ENCODE measurements at places on chromosomes 7 and 10. TPM values are rescaled to one million over a fixed set of nuclear protein-coding genes. Genes with fewer than 3 reads are reported as not detected.

The CRTAC1 gene
- total RNA-seq: 3.1 TPM

The PRSS37 gene
- not detected for total RNA-seq

The KIN gene
- 7.4 TPM for total RNA-seq

The SH2D4B gene
- total RNA-seq: 0.18 TPM

The CAPZA2 gene
- 117 TPM for total RNA-seq

The TMEM229A gene
- total RNA-seq: 0.18 TPM

The HMX2 gene
- total RNA-seq: not detected

The MAD1L1 gene
- total RNA-seq: 56.2 TPM

GRCh38 chr7:29629507-29629906, 65.9 kb downstream of the PRR15 start:
- H3K36me3 ChIP-seq: no peaks in the 10 kb centered on the region
- no peak overlapping the region for H3K27ac ChIP-seq
- H3K27me3 ChIP-seq: no peaks in the 10 kb centered on the region
- no peaks in the 10 kb centered on the region for H3K4me1 ChIP-seq
- no peak for DNase-seq

DNA sequence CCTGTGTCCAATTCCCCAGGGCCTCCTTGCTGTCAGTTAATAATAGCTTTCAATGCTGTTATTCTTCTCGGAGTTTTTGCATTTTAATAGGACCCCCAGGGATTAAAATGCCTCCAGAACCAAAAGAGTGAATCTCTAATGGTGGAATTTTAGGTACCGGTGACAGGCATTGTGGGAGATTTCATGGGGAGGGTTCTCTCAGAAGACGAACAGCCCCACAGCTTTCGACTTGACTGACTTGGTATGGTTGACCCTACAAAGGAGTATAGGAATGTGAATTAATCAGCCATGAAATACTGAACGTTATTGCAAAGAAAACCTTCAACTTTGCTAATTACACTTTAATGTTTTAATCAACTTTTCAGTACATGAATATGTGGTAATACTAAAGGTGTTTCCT, 206.3 kb upstream of the FZD8 start:
- H3K4me1 ChIP-seq: peaks cover 34% of the 10 kb centered on the region
- no peaks in the 10 kb centered on the region for H3K27me3 ChIP-seq
- DNase-seq: no peak
- H3K27ac ChIP-seq: peak overlapping the region; percentile 38
- H3K4me3 ChIP-seq: no peak overlapping the region
- no peaks in the 10 kb centered on the region for H3K36me3 ChIP-seq

GRCh38 chr7:73708961-73709549, 10.4 kb downstream of the STX1A start:
- DNase-seq: no peak
- H3K4me1 ChIP-seq: no peaks in the 10 kb centered on the region
- no peak overlapping the region for H3K4me3 ChIP-seq
- H3K36me3 ChIP-seq: no peaks in the 10 kb centered on the region
- no peaks in the 10 kb centered on the region for H3K27me3 ChIP-seq
- no peak overlapping the region for H3K27ac ChIP-seq

DNA sequence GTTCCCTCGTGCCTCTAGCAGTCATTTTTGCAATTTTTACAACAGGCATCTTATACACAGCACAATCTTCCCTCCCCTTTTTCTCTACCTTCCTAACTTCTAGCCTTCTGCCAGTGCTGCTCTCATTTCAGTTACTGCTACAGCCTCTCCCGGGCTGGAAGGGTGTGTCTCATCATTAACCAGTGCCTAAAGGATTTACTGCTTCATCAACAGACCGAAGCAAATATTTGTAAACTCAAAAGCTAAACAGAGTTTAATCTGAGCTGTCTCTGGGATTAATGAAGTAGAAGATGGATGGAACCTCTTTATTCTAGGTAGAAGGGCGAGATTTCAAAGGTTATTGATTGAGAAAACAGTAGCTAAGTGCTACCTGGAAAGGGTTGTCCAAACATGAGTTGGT, 94.3 kb downstream of the PRPF18 start:
- no peak overlapping the region for H3K27ac ChIP-seq
- DNase-seq: no peak
- no peaks in the 10 kb centered on the region for H3K27me3 ChIP-seq
- no peaks in the 10 kb centered on the region for H3K4me1 ChIP-seq
- H3K36me3 ChIP-seq: no peaks in the 10 kb centered on the region

- peak overlapping the region; percentile 46 for H3K27ac ChIP-seq
- H3K27me3 ChIP-seq: no peaks in the 10 kb centered on the region
- peaks cover 15% of the 10 kb centered on the region for H3K4me1 ChIP-seq
- DNase-seq: no peak
Observed at GRCh38 chr10:92142512-92142911, 148.4 kb downstream of the CPEB3 start.

GRCh38 chr10:70829543-70829942, 13.8 kb downstream of the SGPL1 start:
- H3K27me3 ChIP-seq: no peaks in the 10 kb centered on the region
- no peaks in the 10 kb centered on the region for H3K36me3 ChIP-seq
- H3K4me1 ChIP-seq: peaks cover 89% of the 10 kb centered on the region

DNA sequence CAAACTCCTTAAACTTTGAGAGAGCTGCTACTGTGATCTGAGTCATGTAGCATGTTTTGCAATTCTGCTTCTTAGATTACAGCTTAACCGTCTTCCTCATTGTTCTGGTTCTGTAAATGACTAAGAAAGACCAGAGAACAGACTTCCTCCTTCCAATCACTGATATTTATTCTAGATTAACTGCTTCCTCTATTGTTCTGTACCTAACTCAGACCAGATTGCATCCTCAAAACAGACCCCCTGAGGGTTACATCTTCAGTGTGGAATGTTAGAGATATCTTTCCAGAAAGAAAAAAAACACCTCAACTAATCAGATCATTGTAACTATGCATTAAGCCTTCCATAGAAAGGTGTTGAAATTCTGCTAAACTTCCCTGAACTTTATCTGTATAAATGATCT, 5.7 kb upstream of the PIP start:
- H3K4me3 ChIP-seq: no peak overlapping the region
- no peak for DNase-seq
- no peaks in the 10 kb centered on the region for H3K27me3 ChIP-seq
- no peak overlapping the region for H3K27ac ChIP-seq
- H3K4me1 ChIP-seq: no peaks in the 10 kb centered on the region
- H3K36me3 ChIP-seq: no peaks in the 10 kb centered on the region

- no peaks in the 10 kb centered on the region for H3K27me3 ChIP-seq
- H3K36me3 ChIP-seq: no peaks in the 10 kb centered on the region
- no peak for DNase-seq
- no peaks in the 10 kb centered on the region for H3K4me1 ChIP-seq
- H3K27ac ChIP-seq: no peak overlapping the region
Observed at GRCh38 chr7:49845626-49846025, 72.2 kb downstream of the VWC2 start.

- no peaks in the 10 kb centered on the region for H3K27me3 ChIP-seq
- H3K27ac ChIP-seq: no peak overlapping the region
- H3K4me3 ChIP-seq: no peak overlapping the region
- no peaks in the 10 kb centered on the region for H3K36me3 ChIP-seq
- peaks cover 14% of the 10 kb centered on the region for H3K4me1 ChIP-seq
Observed at GRCh38 chr10:77582710-77583115, 54.9 kb downstream of the KCNMA1 start.

- DNase-seq: no peak
- no peak overlapping the region for H3K27ac ChIP-seq
- peaks cover 7% of the 10 kb centered on the region for H3K27me3 ChIP-seq
- no peaks in the 10 kb centered on the region for H3K4me1 ChIP-seq
Observed at GRCh38 chr10:132291826-132292225, 15.9 kb downstream of the STK32C start.

- peaks cover 3% of the 10 kb centered on the region for H3K4me1 ChIP-seq
- H3K27ac ChIP-seq: no peak overlapping the region
- DNase-seq: no peak
- H3K4me3 ChIP-seq: no peak overlapping the region
- H3K36me3 ChIP-seq: no peaks in the 10 kb centered on the region
- no peaks in the 10 kb centered on the region for H3K27me3 ChIP-seq
Observed at GRCh38 chr10:125017547-125018298, 75.8 kb downstream of the ZRANB1 start.

- H3K4me3 ChIP-seq: no peak overlapping the region
- no peak for DNase-seq
- no peak overlapping the region for H3K27ac ChIP-seq
- H3K36me3 ChIP-seq: no peaks in the 10 kb centered on the region
- peaks cover 6% of the 10 kb centered on the region for H3K4me1 ChIP-seq
Observed at GRCh38 chr10:63698787-63699150, 177.6 kb downstream of the REEP3 start.

- H3K27me3 ChIP-seq: no peaks in the 10 kb centered on the region
- no peaks in the 10 kb centered on the region for H3K4me1 ChIP-seq
- H3K36me3 ChIP-seq: no peaks in the 10 kb centered on the region
- no peak overlapping the region for H3K27ac ChIP-seq
Observed at GRCh38 chr7:3117488-3118231, 74.0 kb upstream of the CARD11 start.

DNA sequence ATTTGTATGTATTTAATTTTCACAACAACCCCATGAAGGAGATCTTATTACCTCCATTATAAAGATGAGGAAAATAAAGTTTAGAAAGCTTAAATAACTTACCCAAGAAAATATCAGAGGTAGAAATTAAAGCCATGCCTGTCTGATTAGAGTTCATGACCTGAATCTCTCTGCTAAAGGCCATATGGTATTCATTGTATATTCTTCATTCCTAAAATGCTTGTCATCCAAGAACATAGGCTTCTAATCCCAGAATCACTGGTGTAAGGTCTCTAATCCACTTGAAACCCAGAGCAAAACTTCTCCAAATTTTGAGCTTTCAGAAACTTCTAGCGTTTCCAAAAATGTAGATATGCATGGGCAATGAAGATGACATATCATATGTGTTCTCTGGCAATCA, 72.3 kb upstream of the YAE1 start:
- no peak overlapping the region for H3K4me3 ChIP-seq
- no peak for DNase-seq
- no peaks in the 10 kb centered on the region for H3K27me3 ChIP-seq

DNA sequence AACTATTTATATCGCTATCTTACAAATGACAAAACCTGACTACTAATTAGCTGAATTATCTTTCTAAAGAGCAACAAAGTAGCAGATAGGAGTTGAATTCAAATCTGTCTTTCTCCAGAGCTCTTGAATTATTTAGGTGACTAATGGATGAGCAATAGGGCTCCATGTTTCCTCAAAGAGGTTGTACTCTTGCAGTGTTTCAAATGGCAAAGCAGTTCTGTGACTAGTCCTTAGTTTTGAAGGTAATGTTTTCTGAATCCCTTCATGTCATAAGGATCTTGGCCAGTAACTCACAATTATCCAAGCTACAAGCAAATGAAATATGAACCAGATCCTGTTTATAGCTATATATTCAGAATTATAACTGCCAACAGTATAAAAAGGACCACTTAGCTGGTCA, 999.7 kb downstream of the NRG3 start:
- no peak for DNase-seq
- no peak overlapping the region for H3K4me3 ChIP-seq
- no peaks in the 10 kb centered on the region for H3K27me3 ChIP-seq
- H3K27ac ChIP-seq: peak overlapping the region; percentile 25
- H3K4me1 ChIP-seq: peaks cover 32% of the 10 kb centered on the region

- H3K36me3 ChIP-seq: no peaks in the 10 kb centered on the region
- peaks cover 20% of the 10 kb centered on the region for H3K27me3 ChIP-seq
- DNase-seq: no peak
- H3K4me3 ChIP-seq: no peak overlapping the region
- no peak overlapping the region for H3K27ac ChIP-seq
Observed at GRCh38 chr10:86540016-86540415, 18.4 kb upstream of the WAPL start.

DNA sequence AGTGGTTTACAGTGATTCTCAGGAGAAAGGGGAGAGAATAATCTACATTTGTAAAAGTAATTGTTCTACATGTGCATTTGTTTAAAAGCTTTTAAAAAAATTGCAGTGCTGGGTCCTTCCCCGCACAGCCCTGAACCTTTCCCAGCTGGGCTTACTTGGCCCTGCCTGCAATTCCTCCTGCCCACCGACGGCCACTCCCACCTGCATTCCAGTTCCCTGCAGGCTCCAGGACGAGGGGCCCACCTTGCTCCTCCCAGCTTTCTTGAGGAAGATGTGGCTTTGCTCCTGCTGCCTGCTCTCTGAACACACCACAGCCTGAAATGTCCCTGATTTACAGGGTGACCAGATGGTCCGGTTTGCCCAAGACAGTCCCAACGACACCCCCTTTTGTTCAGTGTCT, 222.7 kb downstream of the PRPF18 start:
- H3K4me3 ChIP-seq: no peak overlapping the region
- peak; percentile 44 for DNase-seq
- H3K4me1 ChIP-seq: peaks cover 21% of the 10 kb centered on the region
- H3K36me3 ChIP-seq: no peaks in the 10 kb centered on the region
- H3K27me3 ChIP-seq: no peaks in the 10 kb centered on the region

GRCh38 chr7:121872831-121873288, at the start of gene PTPRZ1:
Gene PTPRZ1, plus strand, starts transcription at chr7:121873161. Its CDS starts 339 bp downstream, at chr7:121873500.
- H3K27me3 ChIP-seq: peaks cover 53% of the 10 kb centered on the region
- H3K4me3 ChIP-seq: peak within 1 kb of the TSS; percentile 69
- no peaks in the 10 kb centered on the region for H3K36me3 ChIP-seq
- peak; percentile 40 for DNase-seq
- H3K27ac ChIP-seq: no peak within 1 kb of the TSS

DNA sequence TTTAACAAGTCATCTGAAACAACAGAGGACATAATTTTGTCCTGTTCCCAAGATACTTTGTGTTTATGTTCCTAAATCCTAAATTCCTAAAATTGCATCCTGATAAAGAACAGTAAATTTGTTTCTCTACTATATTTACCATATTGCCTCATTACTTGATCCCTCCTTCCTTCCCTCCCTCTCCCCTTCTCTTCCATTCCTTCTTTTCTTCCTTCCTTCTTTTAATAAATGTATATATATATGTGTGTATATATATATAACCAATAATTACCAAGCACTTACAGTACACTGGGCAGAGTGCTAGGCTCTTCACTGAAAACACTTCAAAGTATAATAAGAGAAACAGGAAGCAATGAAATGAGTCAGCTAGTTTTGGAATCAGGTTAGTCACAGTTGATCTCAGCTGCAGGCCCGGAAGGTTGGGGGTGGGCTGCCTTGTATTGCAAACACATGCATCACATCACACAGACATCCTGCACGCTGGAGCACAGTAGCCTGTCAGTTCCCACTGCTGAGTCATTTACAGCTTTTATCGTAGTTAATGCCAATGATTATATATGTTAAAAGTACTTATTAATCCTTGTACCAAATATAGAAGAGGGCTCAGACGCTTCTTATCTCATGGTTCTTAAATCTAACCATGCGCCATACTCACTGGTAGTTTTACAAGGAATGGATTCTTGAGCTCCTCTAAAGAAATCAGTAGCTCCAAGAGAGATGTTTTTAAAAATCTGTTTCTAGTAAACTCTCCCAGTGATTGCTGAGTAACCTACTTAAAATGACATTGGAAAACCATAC, 551.7 kb downstream of the GRM8 start:
- H3K4me1 ChIP-seq: peaks cover 4% of the 10 kb centered on the region
- peak; percentile 96 for DNase-seq
- H3K4me3 ChIP-seq: no peak overlapping the region
- no peak overlapping the region for H3K27ac ChIP-seq
